ENCODE measurements at places on chromosomes 11 and 22. TPM values are rescaled to one million over a fixed set of nuclear protein-coding genes. Genes with fewer than 3 reads are reported as not detected.

DNA sequence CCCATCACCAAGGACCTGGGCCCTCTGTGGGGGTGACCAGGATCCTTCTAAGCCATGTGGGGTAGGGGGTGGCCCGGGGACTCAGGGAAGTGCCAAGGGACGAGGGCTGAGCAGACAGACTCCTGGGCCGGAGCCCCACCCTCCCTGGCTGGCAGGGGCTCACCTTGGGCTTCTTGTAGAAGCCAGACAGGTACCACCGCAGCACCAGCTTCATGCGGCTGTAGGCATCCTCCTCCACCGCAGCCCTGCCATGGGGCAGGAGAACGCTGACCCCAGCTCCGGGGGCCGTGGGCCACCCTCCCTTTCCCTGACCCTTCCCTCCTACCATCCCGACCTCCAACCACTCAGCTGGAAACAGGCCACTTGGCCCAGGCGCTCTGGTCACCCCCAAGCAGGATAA lies 45.9 kb upstream of the CARS1 start:
- no peak for DNase-seq

GRCh38 chr11:75275581-75275980 lies 35.0 kb downstream of the TPBGL start:
- peak; percentile 86 for DNase-seq

GRCh38 chr11:12508151-12508751 lies 130.9 kb downstream of the PARVA start:
- DNase-seq = no peak

DLG2 gene
- 1.7 TPM for total RNA-seq

DNA sequence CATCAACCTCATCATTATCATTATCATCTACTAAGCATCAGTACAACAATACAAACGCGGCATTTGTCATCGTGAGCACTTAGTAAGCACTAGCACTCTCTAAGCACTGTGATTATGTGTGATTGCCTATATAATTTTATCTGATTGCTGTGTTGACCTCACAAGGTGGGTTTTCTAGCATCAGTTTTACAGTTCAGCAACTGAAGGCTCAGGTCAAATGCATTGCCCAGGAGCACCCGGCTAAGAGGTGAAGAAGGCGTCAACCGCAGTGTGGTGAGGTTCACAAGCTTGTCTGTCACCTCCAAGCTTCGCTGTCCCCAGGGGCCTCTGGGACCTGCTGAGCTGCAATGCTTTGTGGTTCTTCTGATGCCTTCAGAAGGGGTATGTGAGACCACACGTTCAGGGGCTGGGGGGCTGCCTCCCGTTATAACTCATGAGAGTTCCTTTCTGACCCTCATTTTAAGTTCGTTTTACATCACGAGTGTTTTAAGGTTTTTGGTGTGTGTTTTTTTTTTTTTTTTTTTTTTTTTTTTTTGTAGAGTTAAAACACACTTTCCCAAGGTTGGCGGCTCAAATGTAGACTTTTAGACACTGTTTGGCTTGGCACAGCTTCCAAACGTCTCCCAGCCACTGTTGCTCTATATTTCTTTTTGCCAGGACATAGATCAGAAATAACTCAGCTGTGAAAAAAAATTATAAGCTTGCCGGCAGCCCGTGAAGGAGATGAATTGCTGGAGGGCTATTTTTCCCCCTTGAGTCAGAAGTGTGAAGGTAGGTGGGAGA lies 33.8 kb upstream of the SCUBE1 start:
- DNase-seq = peak; percentile 69

DNAJB7 gene
- total RNA-seq = not detected

GRCh38 chr11:36258730-36259360 lies 30.4 kb downstream of the COMMD9 start:
- DNase-seq = peak; percentile 21

- DNase-seq = no peak
Observed at GRCh38 chr11:122305426-122306320, 189.7 kb upstream of the BLID start.

DNA sequence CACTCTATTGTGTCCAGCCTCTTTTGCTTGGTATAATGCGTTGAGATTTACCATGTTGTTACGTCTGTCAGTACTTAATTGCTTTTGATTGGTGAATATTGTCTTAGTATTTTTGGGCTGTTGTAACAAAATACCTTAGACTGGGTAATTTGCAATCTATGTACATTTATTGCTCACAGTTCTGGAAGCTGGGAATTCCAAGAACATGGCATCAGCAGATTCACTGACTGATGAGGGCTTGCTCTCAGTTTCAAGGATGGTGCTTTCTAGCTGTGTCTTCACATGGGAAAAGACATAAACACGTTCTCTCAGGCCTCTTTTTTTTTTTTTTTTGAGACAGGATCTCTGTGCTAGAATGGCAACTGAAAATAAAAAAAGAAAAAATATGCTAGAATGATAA lies 46.7 kb upstream of the INCENP start:
- no peak for DNase-seq

DNA sequence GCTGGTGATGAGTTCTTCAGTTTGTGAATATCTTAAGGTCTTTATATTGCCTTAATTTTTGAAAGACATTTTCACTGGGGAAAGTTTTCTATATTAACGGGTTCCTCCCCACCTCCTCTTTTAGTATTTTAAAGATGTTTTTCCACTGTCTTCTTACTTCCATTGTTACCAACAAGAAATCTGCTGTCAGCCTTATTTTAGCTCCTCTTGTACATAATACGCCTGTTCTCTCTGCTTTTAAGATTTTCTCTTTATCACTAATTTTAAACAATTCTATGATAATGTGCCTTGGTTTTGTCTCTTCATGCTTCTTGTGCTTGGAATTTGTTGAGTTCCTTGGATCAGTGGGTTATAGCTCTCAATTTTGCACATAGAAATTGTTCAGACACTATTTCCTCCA lies 280.4 kb downstream of the DCDC1 start:
- DNase-seq = no peak

- no peak for DNase-seq
Observed at GRCh38 chr11:105899772-105900171, 122.3 kb downstream of the MSANTD4 start.

GRCh38 chr11:97794876-97795275 lies 1225.9 kb upstream of the CNTN5 start:
- no peak for DNase-seq

GRCh38 chr11:134466156-134466555 lies 54.1 kb upstream of the B3GAT1 start:
- DNase-seq = no peak

DNA sequence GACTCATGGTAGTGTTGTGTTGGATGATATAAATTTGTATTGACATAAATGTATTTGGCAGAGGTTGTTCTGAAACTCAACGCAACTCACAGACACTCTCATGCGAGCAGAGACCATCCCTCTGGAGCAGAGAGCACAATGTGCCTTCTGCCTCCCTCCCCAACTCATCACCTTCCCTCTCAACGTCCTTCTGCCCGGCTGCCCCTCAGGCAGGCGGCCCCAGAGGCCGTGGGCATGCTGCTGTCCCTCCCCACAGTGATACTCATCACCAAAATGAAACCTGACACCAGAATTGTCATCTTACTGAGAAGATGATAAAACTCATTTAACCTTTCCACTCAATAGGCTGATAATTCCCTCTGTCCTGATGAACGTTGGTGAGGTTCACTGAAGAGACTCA lies 260.6 kb downstream of the ETS1 start:
- no peak for DNase-seq

DNA sequence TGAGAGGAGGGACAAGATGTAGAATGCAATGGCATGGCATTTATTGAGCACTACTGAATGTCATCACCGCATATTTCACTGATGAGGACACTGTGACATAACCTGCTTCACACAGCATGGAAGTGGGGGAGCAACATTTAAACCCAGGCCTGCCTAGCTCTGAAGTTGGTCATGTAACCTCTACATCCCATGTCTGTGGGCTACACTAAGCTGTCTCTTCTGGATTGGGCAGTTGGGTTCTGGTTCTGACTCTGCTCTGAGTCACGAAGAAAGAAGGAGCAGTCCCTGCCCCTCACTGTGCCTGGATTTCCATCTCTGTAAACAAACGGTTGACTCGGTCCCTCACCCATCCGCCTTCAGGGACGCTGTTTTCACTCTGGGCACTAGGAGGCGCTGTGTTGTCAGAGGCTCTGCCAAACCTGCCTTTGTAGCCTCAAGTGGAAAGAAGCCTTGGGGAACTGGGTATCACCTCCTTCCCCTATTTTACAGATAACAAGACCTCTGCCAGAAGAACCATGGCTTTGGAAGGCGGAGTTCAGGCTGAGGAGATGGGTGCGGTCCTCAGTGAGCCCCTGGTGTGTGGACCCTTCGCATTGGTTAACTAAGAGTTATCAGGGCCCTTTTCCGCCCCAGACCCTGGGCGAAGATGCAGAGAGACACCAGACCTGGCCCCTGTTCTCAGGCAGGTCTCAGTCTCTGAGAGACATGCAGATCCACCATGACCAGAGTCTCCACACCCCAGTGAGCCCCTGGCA lies 12.7 kb upstream of the ARHGEF17 start:
- peak; percentile 71 for DNase-seq

GRCh38 chr11:123434262-123434661 lies 4.2 kb downstream of the GRAMD1B start:
- DNase-seq = no peak

DEFB131B gene
- total RNA-seq = not detected

DNA sequence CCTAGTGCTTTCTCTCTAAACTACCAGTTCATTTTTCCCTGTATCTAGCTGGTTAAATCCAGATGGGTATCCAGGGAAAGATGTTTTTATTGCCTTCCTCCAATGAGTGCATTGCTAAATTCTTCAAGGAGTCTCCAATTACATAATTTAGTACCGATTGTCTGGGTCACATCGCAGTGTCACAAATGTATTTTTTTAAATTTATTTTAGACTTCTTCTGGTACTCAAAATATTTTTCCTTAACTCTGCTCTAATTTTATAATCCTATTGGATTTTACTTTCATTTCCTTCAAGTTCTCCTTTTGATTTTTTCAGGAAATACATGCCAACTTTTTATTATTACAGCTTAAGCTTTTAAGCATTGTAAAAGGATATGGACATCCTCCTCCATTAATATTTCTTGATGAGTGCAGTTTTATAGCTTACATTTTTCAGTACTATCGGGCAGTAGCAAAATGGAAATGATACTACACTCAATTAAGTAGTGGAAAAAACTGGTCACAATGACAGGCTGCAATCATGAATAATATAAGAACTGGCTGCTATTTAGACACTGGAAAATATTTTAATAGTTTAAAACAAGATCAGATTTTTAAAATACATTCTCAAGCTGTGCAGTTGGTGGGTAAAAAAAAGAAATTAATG lies 20.3 kb downstream of the BBOX1 start:
- no peak for DNase-seq

PIM3 gene
- total RNA-seq = 129 TPM

DNA sequence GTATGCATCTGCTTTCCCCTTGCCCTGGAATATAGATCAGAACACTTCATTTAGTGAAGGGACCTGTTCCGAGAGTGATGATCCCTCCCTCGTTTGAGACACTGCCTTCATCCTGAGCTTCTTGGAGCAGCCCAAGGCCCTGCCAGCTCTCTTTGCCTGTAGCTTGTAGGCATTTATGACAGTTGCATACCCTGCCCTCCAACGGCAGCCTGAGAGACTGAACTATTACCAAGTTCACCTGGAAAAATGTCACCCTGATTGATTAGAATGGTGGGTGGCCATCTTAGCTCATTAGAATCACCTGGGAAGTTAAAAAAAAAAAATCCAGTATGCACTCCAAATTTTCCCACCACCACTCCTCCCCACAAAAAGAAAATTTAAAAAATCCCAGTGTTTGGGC lies 1.5 kb downstream of the MICAL3 start:
- no peak for DNase-seq

DNA sequence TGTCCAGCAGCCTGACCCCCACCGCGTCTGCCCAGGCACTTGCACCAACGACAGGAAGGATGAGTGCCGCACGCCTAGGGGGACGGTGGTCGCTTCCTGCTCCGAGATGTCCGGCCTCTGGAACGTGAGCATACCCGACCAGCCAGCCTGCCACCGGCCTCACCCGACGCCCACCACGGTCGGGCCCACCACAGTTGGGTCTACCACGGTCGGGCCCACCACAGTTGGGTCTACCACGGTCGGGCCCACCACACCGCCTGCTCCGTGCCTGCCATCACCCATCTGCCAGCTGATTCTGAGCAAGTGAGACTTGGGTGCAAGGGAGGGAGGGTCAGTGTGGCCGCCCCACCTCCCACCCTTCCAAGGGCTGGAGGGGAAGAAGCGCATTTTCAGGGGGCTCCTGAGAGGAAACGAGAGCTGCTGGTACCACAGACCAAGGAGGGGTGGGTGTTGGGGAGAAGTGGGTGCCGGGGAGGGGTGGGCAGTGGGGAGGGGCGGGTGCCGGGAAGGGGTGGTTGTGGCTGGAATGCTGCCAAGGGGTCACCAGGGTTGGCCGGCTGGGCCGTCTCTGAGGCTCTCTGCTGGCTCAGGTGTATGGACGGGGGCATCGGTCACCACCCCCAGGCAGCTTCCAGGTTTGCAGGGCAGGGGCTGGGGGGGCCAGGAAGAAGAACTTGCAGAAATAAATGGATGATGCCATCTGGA lies 27.7 kb upstream of the MUC5B start:
- no peak for DNase-seq

DNA sequence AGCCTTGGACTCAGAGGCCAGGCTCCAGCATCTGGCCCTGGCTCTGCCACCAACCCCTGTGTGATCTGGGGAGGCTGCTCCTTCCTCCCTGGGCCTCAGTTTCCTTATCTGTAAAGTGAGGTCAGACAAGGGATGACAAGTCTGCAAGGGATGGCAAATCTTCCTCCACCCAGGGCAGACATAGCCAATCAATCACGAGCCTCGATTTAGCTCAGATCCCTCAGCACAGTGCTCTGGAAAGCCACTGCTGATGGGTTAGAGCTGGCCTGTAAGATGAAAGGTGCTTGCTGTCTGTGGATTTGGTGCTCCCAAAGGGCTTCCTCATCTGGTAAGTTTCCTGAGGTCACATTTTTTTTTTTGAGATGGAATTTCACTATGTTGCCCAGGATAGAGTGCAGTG lies 20.2 kb downstream of the NPTXR start:
- DNase-seq = no peak

MS4A7 gene
- total RNA-seq = 4.8 TPM

KCNJ4 gene
- total RNA-seq = not detected

GRCh38 chr11:69066122-69067112 lies 17.7 kb downstream of the TPCN2 start:
- DNase-seq = no peak

DNA sequence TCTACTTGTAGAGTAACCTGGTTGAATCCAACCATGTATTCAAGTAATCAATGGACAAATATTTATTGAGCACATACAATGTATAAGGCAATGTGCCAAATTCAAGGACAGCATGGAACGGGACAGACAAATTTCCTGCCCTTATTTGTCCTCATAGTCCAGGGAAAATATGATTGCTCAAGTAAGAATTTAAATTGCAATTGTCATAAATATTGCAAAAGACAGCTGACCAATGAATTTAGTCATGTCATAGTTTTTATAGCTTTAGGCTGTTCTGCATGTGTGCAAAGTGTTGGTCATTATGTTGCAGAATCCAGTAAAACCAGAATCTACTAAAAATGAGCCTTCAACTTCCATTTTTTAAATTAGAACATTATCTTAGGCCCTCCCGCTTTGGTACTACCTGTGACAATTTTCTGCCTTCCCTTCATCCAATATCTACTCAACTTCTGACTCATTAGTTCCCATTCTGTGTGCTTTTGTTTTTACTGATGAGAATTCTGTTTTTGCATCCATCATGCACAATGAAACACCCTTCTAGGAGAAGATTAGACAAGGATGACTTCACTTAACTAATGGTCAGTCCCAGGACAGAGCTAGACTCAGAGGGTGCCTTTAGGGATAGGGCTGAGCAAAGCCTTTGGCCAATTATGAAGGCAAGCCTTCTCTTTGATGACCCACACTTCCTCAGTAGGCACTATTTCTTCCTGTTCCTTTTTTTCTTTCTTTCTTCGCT lies 45.8 kb upstream of the FIBIN start:
- no peak for DNase-seq

- DNase-seq = no peak
Observed at GRCh38 chr11:127675581-127675980, 675.0 kb upstream of the KIRREL3 start.
